ENCODE measurements at places on chromosomes 16 and 17.

DNA sequence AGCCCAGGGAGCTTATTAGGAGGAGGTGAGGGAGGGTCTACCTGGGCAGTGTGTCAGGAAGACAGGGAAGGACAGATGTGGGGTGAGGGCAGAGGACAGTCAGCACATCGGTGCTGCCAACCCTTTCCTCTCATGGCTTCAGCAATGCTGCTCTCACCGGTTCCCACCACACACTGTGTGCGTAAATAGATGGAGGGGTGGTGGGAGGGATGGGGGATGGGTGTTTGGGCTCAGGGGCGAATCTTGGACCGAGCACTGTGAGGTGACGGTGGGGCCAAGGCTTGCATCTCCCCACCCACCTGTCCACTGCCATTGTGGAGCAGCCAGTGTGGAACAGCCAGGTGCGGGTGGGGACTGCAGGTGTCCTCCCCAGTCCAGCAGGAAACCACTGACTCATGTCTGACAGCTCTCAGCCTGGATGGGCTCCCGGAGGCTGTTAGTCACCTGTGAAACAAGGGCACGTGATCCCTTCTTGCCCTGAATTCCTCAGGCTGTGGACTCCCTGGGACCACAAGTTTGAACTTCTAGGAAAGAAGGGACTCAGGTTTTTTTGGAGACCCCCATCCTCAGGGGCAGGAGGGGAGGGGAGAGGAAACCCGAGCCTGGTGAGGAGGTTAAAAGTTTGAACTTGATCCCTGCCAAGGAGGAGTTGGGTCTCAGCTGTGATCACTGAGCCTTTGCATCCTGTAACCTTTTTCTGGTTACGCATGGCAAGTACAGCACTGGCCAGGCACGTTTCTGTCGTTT lies 42.7 kb upstream of the SMPD3 start:
- DNase-seq, result peak; percentile 51

GRCh38 chr17:43983515-43984411 lies 20.7 kb upstream of the NAGS start:
- DNase-seq, result peak; percentile 42

- no peak for DNase-seq
These were observed 5.0 kb downstream of the SLC26A11 start for GRCh38 chr17:80225230-80225629.

- peak; percentile 69 for DNase-seq
These were observed 16.0 kb downstream of the CENPX start for GRCh38 chr17:82006468-82007227.

DNA sequence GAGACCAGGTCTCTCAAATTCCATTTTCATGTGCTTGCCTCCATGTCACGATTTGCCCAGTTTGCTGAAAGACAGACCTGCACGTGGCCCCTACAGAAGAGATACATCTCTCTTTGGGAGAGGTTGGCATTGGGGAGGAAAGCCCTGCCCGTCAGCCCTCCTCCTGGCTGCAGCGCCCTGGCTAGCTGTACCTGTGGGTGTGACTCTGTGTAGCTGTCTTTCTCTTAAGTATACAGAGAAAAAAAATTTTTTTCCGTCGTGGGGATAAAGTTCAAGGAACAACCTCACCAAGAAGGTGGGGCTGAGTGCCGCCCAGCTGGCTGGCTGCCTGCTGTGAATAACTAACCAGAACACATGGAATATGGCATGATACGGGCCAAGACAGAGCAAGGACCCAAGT lies 26.5 kb downstream of the TMEM98 start:
- DNase-seq, result no peak

GRCh38 chr16:73427164-73427563 lies 379.2 kb upstream of the ZFHX3 start:
- DNase-seq, result no peak

GRCh38 chr16:10210944-10211343 lies 28.7 kb upstream of the GRIN2A start:
- DNase-seq, result no peak

GRCh38 chr16:31807086-31807485 lies 66.5 kb upstream of the ZNF267 start:
- DNase-seq, result no peak

DNA sequence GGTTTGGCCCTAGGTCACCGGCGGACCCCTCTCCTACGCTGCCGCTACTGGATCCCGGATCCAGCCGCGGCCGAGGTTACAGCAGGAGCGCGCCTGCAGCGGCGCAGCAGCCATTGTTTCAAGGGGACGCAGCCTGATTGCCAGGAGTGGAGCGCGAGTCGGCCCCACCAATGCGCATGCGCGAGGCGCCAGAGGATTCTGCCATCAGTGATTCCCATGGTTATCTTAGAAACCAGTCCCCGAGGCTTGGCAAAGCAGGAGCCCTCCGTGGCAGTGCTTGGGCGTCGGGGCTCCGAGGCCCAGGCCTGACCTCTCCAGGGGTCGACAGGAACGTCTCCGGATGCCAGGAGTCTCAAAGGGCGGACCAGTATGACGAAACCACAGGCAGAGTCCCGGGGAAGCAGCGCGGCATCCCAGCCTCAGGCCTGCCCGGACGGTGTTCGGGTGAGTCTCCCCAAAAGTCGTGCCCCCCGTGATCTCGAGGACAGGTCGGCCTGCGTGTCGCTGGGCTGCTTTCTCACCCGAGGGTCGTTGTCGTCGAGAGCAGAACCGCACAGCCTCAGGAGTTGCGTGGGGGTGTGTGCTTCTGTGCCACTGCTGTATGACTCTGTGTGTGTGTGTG lies 608.5 kb downstream of the KCNJ18 start:
- DNase-seq, result no peak

- DNase-seq, result peak; percentile 60
These were observed 22.0 kb upstream of the PHLPP2 start for GRCh38 chr16:71746442-71747046.

- DNase-seq, result peak; percentile 48
These were observed 3.3 kb downstream of the SRCIN1 start for GRCh38 chr17:38602453-38602852.

GRCh38 chr17:32103476-32104113 lies 38.7 kb upstream of the RHOT1 start:
- peak; percentile 18 for DNase-seq

GRCh38 chr17:73029991-73030390 lies 62.5 kb downstream of the SLC39A11 start:
- no peak for DNase-seq

- DNase-seq, result peak; percentile 45
These were observed 699 bp downstream of the MPRIP start for GRCh38 chr17:17042851-17043460.

DNA sequence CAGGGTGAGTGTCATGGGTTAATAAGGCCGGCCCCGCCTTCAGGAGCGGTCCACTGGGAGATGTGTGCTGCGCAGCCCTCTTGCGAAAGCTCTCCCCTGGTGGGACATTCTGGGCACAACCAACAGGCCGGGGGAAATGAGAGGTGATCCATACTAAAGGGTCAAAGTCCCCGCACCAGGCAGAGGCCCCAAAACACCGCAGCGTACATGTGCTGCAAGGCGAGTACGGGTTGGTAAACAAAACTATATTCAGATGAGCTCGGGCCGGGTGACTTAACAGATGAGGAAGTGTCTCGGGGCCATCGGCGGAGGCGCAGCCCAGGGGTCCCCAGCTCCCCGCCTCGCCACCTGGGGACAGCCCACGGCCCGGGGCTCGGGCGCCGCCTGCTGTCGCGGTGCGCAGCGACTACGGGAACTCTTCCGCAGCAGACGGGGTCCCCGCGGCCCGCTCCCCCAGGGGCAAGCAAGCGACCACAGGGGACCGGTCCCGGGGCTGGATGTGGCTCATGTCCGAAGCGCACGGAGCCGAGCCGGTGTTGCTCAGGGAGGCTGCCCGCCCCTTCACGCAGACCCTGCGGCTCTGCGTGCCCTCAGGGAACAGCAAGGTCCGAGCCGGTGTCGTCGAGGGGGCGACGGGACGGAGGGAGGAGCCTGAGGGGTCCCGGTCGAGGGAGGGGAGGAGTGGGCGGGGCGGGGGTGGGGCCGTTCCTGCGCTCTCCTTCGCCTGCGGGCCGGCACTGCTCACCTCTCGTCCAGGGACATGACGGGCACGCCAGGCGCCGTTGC lies at the start of gene RAB37:
RAB37 (plus strand) TSS at position 744 of the 786 bp plus-strand sequence; CDS start at position 761, 17 bp downstream.
- DNase-seq, result no peak

- DNase-seq, result peak; percentile 8
These were observed 28.9 kb downstream of the TANC2 start for GRCh38 chr17:62994931-62995330.

DNA sequence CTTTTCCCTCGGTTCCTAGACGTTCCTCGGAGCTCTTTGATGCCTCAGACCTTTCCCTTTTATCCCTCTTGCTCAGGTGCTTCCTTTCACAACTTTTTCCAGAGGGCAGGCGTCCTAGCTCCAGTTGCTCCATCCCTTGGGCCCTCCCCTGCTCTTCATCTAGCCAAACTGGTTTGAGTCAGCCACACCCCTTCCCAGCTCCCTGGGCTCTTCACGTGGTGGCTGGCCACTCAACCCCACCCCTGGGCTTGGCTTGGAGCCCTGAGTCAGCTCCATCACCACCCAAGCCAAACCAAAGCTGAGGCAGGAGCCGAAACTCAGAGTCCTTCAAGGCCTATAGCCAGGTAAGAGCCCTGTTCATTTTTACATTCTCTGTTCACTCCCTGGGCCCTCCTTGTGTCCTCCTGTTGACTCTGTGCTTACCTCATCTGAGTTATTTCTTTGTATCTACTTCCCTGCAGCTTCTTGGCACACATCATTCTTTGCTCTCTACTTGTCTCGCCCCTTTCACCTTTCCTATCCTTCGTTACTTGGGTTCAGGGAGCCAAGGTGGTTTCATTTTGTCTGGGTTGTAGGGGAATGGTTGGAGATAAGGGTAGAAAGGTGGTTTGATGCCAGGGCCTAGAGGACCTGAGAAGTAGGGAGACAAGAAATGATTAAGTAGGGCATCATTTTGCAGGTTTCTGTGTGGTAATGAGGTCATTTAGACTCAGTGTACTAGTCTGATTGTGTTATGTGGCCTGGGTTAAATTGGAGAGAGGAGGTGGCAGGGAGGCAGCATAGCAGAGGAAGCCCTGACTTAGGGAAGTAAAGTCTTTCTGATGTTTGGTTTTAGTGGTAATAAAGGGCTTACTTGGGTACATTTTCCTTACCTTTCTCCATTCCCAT lies 7.6 kb upstream of the PHKG2 start:
- peak; percentile 93 for DNase-seq

GRCh38 chr16:84398701-84399100 lies 30.4 kb downstream of the ATP2C2 start:
- no peak for DNase-seq

- peak; percentile 61 for DNase-seq
These were observed 15.4 kb upstream of the HELZ start for GRCh38 chr17:67260170-67260987.

- peak; percentile 90 for DNase-seq
These were observed at the start of gene TK2 for GRCh38 chr16:66549284-66550131. TK2 (minus strand) TSS chr16:66550122; CDS start chr16:66550061, 61 bp downstream.

DNA sequence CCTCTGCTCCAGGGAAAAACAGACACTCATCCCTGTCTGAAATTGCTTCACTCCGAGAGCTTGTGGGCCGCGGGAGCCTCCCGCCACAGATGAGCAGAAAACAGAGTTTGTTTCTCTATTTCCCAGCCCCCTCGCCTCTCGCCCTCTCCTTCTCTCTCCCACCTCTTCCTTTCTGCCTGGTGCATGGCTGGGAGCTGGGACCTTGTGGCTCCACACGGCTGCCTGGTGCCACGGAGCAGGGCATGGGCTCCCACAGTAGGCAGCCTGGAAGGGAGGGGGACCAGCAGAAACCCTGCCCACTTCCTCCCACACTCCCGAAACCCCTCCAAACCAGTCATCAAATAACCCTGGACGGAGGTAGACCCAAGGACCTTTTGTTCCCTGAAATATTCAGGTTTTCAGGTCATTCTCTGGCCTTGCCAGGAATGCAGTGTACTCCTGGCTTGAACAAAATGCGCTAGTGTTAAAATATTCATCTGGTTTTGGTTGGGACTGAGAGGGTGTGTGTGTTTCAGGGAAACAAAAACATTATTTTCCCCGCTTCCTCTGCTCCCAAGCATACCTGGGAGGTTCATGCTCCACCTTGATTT lies 204.9 kb downstream of the C16orf78 start:
- DNase-seq, result no peak

GRCh38 chr17:27530764-27531391 lies 74.6 kb downstream of the KSR1 start:
- no peak for DNase-seq

DNA sequence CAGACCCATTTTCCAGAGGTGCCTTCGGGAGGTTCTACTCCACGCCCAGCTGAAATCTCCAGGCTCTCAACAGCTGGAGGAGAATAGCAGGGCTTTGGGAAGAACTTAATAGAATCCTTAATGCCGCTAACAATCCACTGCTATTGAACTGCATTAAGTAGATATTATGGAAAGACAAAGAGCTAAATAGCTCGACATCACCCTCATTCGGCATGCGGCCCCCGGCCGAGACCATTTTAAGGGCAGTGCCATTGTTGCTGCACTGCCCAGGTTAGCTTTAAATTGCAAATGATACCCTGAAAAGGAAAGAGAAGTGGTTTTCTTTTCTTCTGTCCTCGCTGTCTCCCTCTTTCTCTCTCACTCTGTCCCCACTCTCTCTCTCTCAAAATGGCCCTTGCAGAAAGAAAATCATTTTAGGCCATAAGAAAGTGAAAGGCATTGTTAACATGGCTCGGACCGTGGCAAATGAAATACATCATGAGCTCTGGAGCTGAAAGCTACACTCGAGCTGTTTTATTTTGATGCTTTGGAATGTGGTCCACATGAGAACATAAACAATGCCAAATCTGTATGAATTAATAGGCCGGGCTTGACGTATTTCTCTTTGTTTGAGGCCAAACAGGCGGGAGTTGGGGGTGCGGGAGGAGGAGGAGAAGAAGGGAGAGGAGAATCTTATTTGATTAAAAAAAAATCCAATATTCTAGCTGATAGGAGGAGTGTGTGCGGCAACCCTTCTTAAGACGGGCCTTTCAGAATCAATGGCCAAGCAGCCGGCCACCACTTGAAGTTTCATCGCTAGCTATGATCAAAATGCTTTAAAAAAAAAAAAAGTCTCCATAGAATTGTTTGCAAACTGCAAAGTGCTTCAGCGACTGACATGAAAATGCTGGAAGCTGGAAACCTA lies 298.8 kb upstream of the IRX3 start:
- DNase-seq, result no peak

GRCh38 chr17:34988644-34989043 lies 8.3 kb downstream of the LIG3 start:
- no peak for DNase-seq

DNA sequence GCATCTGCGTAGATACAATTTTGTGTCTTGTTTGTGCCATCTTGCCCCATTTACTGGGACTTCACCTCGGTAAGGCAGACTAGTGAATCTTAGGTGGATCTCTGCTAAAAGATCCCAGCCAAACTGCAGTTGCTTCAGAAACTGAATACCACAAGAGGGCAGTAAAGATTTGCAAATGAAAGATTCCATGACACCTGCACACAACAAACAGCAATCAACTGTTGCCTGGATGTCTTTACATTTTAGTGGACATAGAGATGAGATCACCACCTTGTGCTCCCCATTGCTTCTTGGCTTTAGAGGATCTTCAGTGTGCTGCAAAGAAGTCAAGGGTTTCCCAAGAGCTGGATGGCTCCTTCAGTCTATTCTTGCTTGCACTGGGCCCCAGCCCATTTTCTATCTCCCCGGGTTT lies 119.2 kb upstream of the CACNG5 start:
- peak; percentile 73 for DNase-seq

GRCh38 chr17:44176257-44176656 lies 5.8 kb downstream of the ASB16 start:
- no peak for DNase-seq

- no peak for DNase-seq
These were observed 9.3 kb downstream of the FBXO31 start for GRCh38 chr16:87374313-87374712.

GRCh38 chr17:19433727-19434340 lies 22.8 kb downstream of the RNF112 start:
- DNase-seq, result no peak

- peak; percentile 16 for DNase-seq
These were observed 51.5 kb downstream of the TENT4B start for GRCh38 chr16:50204453-50205108.

GRCh38 chr16:15608398-15609285 lies 34.3 kb downstream of the MARF1 start:
- DNase-seq, result no peak

Measured in GM03348 (cell line).